ENCODE measurements at places on chromosomes 6 and 20.

DNA sequence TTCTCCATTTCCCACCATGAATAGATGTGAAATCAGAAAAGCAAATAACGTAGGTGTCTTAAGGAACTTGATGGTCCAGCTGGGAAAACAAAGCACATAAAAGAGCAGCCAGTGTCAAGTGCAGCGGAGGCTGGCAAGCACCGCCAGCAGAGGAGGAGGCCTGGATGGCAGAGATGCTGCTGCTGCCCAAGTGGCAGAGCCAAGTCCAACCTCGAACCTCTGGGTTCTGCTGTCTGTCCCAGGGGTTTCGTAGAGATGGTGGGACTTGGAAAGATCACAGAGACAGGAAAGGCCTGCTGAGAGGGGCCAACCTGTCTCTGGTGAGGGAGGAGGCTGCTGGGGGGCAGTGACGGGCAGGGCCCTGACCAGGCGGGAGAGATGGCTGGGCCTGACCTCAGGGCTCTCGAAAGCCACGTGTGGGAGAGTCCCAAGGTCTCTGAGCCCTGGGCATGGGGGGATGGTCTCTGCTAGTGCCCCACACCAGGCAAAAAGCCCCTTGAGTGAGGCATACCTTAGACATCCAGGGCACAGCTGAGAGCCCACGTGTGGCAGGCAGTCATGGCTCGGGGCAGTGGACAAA lies 77.3 kb downstream of the TCP11 start:
- DNase-seq = no peak

DNA sequence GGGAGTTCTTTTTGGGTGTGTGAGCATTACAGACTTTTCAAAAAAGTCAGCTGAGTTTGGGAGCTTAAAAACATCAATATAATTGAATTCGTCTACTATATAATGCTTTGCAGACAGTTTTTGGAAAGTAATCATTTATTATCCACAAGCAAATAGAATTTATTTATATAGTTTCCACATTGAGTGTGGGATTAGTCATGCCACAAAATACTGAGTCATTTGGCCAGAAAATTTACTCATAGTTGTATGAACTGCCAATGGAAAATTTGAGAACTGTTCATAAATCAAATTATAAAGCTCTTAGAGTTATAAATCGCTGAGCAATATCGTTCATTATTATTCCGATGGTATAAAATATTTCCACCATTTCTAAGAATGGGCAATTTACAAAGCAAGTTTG lies 5.0 kb downstream of the BEND6 start:
- no peak for DNase-seq

DNA sequence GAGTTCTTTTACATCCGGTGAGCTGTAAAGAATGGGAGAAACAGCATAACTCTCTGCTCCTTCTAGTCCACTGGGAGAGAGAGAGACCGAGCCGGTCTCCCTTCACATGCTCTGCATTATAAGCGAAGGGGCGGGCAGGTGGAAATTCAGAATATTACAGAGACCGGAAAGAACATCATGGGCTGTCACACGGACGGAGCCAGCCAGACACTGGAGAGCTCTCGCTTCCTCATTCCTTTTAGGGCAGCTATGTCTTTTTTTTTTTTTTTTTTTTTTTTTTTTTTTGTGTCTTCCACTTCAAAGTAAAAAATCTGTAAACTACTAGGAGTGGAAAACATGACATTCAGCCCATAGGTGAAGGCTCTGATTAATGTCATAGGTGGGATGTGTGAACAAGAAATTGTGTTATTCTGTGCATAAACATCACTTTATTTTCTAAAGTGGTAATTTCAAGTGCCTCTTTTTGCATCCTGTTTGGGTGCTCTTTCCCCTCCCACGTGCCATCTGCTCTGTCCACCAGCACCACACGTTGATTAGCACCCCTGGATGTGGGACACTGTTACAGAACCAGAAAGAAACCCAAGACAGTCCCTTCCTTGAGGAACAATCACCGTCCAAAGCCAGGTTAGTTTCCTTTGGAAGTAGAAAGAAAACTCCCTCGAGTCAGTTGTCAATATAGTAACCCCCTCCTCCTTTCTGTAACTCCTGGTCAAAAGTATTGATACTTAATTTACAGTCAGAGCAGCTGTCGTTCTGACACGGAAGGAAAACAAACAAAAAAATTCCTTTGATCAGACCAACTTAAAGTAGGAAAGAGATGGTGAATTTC lies at the start of gene TAGAP:
Gene TAGAP (minus strand): TSS at position 93 of the 829 bp plus-strand sequence. CDS start 845 bp downstream, outside the sequence.
- DNase-seq = no peak

DNA sequence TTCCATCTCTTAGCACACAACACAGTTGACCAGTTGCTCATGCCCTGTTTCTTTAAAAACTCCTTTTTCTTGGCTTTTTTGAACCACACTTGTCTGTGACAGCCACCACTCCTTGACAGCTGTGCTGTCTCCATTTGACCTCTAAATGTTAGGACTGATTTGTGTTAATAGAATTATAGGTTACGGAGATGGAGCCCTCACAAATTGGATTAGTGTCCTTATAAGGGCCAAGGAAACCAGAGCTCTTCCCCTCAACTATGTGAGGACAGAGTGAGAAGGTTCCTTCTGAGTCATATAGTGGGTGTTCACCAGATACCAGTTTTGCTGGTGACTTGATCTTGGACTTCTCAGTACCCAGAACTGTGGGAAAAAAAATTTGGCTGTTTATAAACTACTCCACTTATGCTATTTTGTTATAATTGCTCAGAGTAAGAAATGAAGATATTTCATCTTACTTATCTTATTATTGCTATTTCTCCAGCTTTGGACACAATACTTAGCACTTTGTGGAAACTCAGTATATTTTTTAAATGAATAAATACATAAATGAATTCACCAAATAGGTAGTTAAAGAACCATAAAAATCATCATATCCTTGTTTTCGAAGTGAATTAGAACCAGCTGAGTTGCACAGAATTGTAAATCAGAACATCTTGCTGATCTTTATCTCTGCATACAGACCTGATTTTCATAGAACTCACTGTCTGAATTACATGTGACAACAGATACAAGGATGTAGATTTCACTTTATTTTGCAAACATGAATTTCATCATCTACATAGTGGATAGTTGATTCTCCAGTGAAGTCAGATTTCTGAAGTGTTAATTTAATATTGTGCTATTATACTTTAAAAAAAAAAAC lies 598.5 kb upstream of the IRAK1BP1 start:
- no peak for DNase-seq

- no peak for DNase-seq
Observed at GRCh38 chr6:44622956-44623355, 235.4 kb downstream of the CDC5L start.
